ENCODE measurements at places on chromosomes 13 and 19.

- DNase-seq, result no peak
These were observed 503.0 kb downstream of the DCT start for GRCh38 chr13:93976528-93976927.

DNA sequence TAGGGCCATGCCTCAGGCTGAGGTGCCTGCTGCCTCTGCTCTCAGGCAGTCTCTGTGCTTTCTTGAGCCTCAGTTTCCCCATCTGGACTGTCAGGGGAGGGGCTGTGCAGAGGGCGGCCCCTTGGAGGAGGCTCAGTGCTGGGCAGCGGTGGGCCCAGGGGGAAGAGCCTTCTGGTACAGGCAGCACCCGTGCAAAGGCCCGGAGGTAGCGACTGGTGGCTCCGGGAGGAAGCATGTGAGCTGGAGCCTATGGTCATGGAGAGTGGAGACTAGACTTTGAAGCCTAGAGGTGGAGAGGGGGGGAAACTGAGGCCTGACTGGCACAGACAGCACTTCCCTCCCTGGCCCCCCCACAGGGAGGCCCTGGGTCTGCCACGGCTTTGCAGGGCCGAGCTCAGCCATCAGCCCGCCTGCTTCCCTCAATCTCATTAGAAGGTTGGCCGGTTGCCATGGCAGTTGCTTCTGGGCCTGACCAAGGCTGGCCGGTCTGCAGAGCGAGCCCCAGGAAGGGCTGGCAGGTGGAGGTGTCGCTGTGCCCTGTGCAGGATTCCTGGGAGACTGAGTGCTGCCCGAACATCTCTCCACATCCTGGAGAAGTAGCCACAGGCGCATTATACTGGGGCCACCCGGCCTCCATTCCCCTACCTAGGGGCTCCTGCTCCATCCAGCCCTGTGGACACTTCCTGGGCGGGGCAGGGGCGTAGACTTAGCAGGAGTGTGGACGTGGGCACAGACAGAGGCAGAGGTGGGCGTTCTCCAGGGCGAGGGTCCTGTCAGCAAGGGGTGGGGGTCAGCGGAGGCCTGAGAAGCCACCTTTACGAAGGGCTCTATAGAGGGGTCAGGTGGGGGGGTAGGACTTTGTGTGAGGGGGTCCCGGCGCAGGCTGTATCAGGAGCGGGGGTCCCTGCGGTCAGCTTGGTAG lies 53.2 kb downstream of the CRTC1 start:
- peak; percentile 43 for DNase-seq

GRCh38 chr19:46718157-46718933 lies 1.4 kb upstream of the PRKD2 start:
- DNase-seq, result peak; percentile 52

- DNase-seq, result peak; percentile 36
These were observed 1.7 kb upstream of the ANKRD10 start for GRCh38 chr13:110916301-110917142.

DNA sequence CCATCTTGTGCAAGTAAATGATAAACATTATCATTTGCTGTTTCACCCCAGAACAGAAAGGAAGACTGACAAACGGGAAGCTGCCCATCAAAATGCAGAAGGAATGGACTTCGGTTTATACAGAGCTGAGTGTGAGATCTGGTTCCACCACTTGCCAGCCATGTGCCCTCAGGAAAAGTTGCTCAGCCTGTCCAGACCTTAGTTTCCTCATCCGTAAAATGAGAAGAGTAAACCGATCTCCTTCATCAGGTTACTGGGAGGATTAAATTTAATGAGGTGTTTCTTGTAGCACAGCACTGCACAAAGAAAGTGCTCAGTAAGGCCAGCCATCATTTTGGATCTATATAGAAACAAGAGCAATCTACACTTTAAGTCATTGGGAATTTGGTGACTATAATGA lies 36.7 kb upstream of the SERP2 start:
- no peak for DNase-seq

- DNase-seq, result no peak
These were observed 9.3 kb downstream of the PLEKHF1 start for GRCh38 chr19:29674374-29675119.

DNA sequence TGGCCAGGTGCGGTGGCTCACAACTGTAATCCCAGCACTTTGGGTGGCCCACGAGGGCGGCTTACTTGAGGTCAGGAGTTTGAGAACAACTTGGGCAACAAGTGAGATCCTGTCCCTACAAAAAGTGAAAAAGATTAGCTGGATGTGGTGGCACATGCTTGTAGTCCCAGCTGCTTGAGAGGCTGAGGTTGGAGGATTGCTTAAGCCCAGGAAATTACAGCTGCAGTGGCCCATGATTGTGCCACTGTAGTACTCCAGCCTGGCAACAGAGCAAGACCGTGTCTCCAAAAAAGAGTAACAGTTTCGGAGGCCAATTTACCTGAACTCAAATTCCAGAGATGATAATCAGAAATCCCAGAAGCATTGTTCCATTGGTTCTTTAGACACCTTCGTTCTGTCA lies 4.4 kb downstream of the ZNF473 start:
- no peak for DNase-seq
